ENCODE measurements at places on chromosomes 12 and 14. TPM values are rescaled to one million over a fixed set of nuclear protein-coding genes. Genes with fewer than 3 reads are reported as not detected.

DNA sequence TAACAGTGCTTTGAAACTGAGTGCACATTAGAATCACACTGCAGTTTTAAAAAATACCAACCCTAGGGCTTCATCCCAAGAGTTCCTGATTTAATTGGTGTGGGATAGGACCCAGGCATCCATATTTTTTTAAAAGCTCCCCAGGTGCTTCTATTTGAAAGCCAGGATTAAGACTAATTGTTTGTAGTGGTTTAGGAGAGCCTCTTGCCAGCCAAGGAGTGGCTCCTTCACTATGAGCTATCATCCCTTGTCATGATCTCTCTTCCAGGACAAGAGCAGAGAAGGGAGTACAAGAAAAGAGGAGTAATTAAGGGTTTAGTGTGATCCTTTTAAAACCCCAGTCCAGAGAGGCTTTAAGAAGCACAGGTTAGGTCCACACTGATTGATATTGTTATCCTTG, 178.0 kb downstream of the CAND1 start:
- H3K4me3 ChIP-seq: no peak overlapping the region
- no peak for DNase-seq
- no peaks in the 10 kb centered on the region for H3K36me3 ChIP-seq

DNA sequence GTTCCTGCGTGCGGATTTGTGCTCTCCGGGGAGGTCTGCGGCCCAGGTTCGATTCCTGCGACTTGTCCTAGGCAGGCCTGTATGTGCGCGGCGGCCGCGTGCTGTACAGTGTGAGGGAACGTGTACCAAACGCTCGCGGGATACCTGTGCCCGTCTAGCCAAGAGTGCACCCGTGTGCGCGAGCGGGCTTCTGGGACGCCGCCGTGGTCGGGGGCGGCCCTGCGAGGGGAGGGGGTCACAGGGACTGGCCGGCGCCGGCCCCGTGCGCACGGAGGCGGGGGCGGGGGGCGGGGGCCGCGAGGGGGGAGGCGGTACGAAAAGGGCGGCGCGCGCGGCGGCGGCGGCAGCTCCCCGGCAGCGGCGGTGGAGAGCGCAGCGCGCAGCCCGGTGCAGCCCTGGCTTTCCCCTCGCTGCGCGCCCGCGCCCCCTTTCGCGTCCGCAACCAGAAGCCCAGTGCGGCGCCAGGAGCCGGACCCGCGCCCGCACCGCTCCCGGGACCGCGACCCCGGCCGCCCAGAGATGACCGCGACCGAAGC, at the start of gene DLK1:
TSS of gene DLK1 (plus strand) at position 343 of the 536 bp plus-strand sequence. CDS start at position 520, 177 bp downstream.
- no peak for DNase-seq
- peaks cover 4% of the 10 kb centered on the region for H3K4me1 ChIP-seq
- H3K27me3 ChIP-seq: peaks cover 100% of the 10 kb centered on the region
- H3K4me3 ChIP-seq: no peak within 1 kb of the TSS

DNA sequence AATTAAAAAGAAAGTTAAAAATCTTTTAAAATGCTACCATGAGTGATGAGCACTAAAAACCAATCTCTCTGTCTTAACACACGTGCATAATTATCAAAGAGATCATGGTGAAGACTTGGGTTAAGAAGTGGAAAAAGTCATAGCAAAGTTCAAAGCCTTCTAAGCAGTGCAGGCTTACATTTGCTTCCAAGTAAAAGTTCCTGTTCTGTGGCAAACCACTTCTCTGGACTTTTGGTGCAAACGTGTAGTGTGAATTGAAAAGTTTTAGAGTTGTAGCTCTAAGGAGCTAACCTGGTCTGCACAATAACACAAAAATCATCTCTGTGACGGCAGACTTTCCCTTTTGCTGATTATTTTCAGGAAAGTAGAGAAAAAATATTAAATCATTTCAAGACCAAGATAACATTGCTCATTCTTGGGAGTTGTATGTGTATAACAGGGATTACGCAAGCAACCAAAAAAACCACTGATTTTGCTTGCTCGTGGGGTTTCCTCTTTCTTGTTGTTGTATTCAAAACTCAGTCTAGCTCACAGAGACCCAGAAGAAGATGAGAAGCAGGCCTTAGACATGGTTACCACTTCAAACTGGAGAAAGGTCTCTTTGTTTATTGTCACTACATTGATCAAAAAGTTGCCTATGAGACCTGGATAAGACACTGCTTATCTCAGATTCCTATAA, 2.3 kb upstream of the GLIPR1 start:
- H3K4me3 ChIP-seq: no peak overlapping the region
- H3K27me3 ChIP-seq: no peaks in the 10 kb centered on the region
- H3K4me1 ChIP-seq: no peaks in the 10 kb centered on the region
- H3K36me3 ChIP-seq: no peaks in the 10 kb centered on the region
- no peak for DNase-seq
- no peak overlapping the region for H3K27ac ChIP-seq

DNA sequence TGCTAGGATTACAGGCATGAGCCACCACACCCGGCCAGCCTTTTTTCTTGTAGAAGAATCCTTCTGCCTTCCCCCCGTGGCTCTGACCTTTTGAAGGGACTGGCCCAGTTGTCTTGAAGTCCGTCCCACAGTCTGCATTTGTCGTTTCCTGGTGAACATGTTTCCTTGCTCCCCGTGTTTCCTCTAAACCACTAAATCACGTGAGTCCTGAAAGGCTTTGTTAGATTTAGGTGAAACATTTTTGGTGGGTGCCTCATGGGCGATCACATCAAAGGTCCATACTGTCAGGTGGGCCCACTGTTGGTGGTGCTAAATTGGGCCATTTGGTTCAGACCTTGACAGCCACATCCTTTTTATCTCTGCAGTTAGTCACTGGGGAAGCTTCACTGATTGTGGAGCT, 26.3 kb downstream of the MLXIP start:
- H3K4me1 ChIP-seq: peaks cover 41% of the 10 kb centered on the region
- H3K36me3 ChIP-seq: no peaks in the 10 kb centered on the region
- no peak overlapping the region for H3K4me3 ChIP-seq
- no peaks in the 10 kb centered on the region for H3K27me3 ChIP-seq
- H3K27ac ChIP-seq: no peak overlapping the region

The PTGR2 gene
- total RNA-seq: 3.6 TPM

The HNF1A gene
- total RNA-seq: not detected

Data from esophagus squamous epithelium (tissue), 5 donors.